ENCODE measurements at places on chromosomes 2 and 18.

- DNase-seq, result no peak
Measured at GRCh38 chr18:63126134-63127069, 193.2 kb downstream of the BCL2 start.

- no peak for DNase-seq
Measured at GRCh38 chr2:18209934-18210639, 331.6 kb downstream of the KCNS3 start.

GRCh38 chr18:24613896-24614640, 153.6 kb downstream of the HRH4 start:
- DNase-seq, result no peak

DNA sequence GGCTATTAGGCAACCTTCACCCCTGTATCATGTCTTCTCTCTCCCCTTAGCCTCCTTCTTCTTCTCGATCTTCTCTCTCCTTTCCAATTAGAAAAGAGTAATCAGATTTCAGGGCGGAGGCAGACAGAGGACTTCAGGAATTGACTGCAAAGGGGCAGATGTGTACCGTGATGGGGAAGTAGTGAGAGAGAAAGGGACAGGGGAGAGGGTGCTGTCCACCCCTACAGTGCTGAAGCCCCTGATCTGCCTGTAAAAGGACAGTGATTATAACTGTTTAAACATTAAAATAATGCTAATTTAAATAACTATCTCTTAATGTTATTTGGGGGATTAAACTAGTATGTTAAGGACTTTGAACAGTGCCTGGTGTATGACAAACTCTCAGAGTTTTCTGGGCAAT, 178.5 kb downstream of the ACTR3 start:
- DNase-seq, result no peak

DNA sequence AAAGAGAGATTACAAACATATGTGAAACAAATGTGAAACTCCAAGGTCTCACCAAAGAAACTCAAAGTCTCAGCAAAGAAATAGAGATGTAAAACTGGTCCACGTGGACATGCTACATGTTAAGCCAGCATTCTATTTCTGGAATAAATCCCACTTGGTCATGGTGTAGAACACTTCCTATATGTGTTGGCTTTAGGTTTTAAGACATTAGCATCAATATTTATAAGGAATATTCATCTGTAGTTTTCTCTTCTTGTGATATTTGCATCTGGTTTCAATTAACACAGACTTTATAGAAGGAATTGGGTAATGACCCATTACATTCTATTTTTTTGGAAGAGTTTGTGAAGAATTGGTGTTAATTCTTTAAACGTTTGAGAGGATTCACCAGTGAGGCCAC, 133.1 kb downstream of the COPS8 start:
- DNase-seq, result no peak
